ENCODE measurements at places on chromosomes 4 and X.

GRCh38 chr4:141711211-141711610 is 74.8 kb downstream of the IL15 start:
- DNase-seq = no peak

- DNase-seq = no peak
Measured at GRCh38 chr4:153318696-153319320, 25.7 kb upstream of the MND1 start.

- DNase-seq = no peak
Measured at GRCh38 chrX:150094996-150095395, 156.7 kb upstream of the EOLA2 start.

GRCh38 chrX:134026565-134027311 is 41.3 kb upstream of the GPC3 start:
- no peak for DNase-seq

GRCh38 chr4:92658318-92658717 is 354.6 kb downstream of the GRID2 start:
- no peak for DNase-seq

GRCh38 chr4:128310266-128310697 is 22.7 kb upstream of the PGRMC2 start:
- no peak for DNase-seq

- DNase-seq = no peak
Measured at GRCh38 chr4:150828159-150828558, 186.9 kb downstream of the LRBA start.

- no peak for DNase-seq
Measured at GRCh38 chr4:189098932-189099696, 841.6 kb upstream of the FRG1 start.

GRCh38 chrX:39499996-39500395 is 597.8 kb downstream of the BCOR start:
- DNase-seq = no peak
